ENCODE measurements at places on chromosomes 1 and 21. TPM values are rescaled to one million over a fixed set of nuclear protein-coding genes. Genes with fewer than 3 reads are reported as not detected.

Gene PAPPA2
- 0.72 TPM for total RNA-seq

Gene TRIM45
- total RNA-seq, result 6.9 TPM

Gene AHDC1
- 35.0 TPM for total RNA-seq

- H3K27me3 ChIP-seq, result no peaks in the 10 kb centered on the region
- no peak overlapping the region for H3K4me3 ChIP-seq
- no peak for DNase-seq
- H3K27ac ChIP-seq, result no peak overlapping the region
Observed at GRCh38 chr1:25664357-25665199, 48.0 kb downstream of the MAN1C1 start.

- H3K27me3 ChIP-seq, result no peaks in the 10 kb centered on the region
- DNase-seq, result no peak
- H3K4me1 ChIP-seq, result no peaks in the 10 kb centered on the region
- H3K4me3 ChIP-seq, result no peak overlapping the region
Observed at GRCh38 chr1:160405331-160405877, 5.0 kb downstream of the VANGL2 start.

DNA sequence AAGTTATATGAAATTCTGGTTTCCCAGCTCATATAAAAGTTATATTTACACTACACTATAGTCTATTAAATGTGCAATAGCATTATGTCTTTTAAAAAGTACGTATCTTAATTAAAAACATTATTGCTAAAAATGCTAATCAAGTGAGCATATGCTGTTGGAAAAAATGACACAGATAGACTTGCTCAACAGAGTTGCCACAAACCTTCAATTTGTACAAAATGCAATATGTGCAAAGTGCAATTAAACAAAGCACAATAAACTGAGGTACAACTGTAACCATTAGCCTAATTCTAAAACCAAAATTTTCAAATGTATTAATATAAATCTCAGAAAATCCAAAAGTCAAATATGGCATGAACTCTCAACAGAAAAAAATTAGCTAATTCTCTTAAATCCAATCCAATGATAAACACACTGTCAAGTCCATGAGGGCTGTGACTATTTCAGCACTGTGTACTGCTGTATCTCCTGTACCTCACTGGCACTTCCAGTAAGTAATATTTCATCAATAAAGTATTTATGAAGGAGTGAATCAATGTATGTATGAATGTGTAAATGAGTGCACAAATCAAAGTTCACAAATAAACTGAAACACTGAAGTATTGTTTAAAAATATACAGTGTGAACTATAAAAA lies 116.3 kb downstream of the AKT3 start:
- no peak overlapping the region for H3K27ac ChIP-seq
- H3K4me1 ChIP-seq, result no peaks in the 10 kb centered on the region
- no peaks in the 10 kb centered on the region for H3K36me3 ChIP-seq
- no peaks in the 10 kb centered on the region for H3K27me3 ChIP-seq
- no peak for DNase-seq

DNA sequence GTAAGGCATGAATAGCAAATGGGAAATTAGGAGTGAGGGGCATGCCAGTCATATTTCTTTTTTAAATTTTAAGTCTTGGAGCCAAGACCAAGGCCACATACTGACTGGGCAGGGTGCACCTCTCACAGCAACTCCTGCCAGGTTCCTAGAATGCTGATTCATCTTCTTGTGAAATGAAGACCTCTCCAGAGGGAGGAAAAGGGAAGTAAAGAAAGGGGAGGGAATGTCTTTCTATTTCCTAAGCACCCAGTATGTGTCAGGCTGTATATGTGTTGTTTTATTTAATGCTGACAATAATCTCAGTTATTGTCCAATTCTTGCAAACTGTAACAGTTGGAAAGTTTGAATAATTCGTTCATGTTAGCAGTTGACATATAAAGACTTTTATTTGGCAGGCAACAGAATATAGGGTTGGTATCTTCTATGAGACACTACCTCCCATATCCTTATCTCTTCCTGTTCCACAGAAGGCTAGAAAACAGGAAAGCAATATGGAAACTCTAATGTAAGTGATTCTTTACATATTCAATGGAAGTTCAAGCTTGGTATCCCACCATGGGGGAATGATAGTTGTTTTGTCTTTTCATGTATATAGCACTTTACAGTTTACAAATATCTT lies 259.1 kb upstream of the USP24 start:
- no peak overlapping the region for H3K4me3 ChIP-seq
- H3K4me1 ChIP-seq, result peaks cover 13% of the 10 kb centered on the region
- H3K27me3 ChIP-seq, result no peaks in the 10 kb centered on the region
- no peaks in the 10 kb centered on the region for H3K36me3 ChIP-seq
- no peak overlapping the region for H3K27ac ChIP-seq
- no peak for DNase-seq

All from heart left ventricle (tissue), 16 donors.